ENCODE measurements at places on chromosomes 16 and 17.

DNA sequence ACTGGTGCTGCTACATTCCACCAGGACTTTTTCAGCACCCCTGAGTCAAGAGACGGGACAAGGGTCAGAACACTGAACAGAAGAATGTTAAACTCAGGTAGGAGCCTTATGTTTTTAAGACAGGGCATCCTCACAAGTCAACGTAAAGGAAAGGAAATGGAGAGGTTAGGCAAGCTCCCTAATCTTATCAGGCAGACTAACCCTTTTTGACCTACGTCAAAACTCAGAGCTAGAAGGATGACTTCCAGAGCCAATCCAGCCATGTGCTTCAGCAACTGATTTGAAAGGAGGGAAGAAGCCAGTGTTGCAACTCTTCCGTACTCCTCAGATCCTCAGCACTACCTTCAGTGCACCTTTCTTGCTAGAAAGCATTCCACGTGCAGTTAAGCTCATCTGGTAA is 46.8 kb downstream of the REXO5 start:
- no peak for DNase-seq

- DNase-seq = no peak
Observed at GRCh38 chr16:74747-75334, 2.4 kb upstream of the RHBDF1 start.

GRCh38 chr17:64781014-64781756 is 119.1 kb upstream of the SMURF2 start:
- DNase-seq = peak; percentile 88

DNA sequence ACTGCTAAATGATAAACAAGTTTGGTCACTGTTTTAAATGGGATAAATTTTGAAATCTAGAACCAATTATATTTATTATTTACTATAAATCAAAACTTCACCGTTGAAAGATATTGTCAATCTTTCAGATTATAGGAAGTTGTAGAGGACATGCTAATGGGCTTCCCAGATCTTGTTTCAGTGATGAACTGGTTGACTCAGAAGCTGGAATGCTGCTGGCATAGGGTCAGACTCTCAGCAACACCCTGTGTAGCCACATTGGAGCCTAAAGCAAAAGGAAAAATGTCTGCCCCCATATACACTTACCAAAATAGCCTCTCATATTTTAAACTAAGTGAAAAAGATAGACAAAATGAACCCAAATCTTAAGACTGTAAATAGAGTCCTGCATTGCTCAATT is 916.9 kb upstream of the SOX9 start:
- DNase-seq = no peak

GRCh38 chr16:73956587-73957494 is 339.8 kb upstream of the PSMD7 start:
- DNase-seq = no peak

- no peak for DNase-seq
Observed at GRCh38 chr17:14289162-14289561, 11.7 kb upstream of the HS3ST3B1 start.

GRCh38 chr16:69078073-69078472 is 27.4 kb upstream of the HAS3 start:
- no peak for DNase-seq

- DNase-seq = no peak
Observed at GRCh38 chr16:53809088-53809932, 105.4 kb downstream of the FTO start.

DNA sequence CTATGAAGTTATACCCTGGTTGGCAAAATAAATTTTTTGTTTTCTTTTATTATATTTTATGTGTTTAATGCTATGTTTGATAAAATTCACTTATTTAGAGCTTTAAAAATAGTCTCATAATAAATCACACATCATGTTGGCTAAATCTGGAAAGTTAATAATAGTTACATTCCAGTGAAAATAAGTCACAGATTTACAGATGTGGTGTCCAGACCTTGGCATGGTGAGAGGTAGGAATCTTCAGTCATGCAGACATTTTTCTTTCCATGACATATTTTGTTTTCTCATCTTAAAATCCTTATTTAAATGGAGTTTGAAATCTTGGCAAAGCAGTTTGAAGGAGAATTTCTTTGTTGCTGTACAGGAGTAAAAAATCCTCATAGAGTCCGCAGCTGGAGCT is 48.1 kb upstream of the GOSR1 start:
- DNase-seq = no peak

DNA sequence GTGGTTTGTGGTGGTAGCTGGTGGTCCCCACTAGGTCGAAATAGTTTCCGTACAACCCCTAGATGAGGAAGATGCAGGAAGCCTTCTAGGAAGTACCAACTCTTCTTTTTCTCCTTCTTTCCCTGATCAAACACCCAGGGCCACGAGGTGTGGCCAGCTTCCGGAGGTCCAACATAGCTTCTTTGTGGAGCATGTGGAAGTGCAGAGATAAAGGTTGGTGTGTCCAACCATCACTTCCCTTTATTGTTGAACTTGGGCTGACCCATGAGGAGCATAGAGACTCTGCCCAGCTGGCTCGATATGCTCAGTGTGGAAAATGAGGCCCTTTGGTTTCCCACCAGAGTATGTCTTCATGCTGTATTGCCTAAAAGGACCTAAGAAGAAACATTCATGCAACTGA is 6.3 kb upstream of the RGS9 start:
- DNase-seq = no peak

- DNase-seq = no peak
Observed at GRCh38 chr17:15239491-15239890, 25.6 kb downstream of the PMP22 start.

GRCh38 chr16:976389-976931 is 5.1 kb upstream of the SOX8 start:
- no peak for DNase-seq

GRCh38 chr17:76862494-76862893 is 5.7 kb upstream of the MGAT5B start:
- DNase-seq = no peak

- no peak for DNase-seq
Observed at GRCh38 chr16:1366712-1367299, 15.1 kb downstream of the GNPTG start.

GRCh38 chr16:84144209-84144858 is 643 bp downstream of the HSDL1 start:
- peak; percentile 62 for DNase-seq

DNA sequence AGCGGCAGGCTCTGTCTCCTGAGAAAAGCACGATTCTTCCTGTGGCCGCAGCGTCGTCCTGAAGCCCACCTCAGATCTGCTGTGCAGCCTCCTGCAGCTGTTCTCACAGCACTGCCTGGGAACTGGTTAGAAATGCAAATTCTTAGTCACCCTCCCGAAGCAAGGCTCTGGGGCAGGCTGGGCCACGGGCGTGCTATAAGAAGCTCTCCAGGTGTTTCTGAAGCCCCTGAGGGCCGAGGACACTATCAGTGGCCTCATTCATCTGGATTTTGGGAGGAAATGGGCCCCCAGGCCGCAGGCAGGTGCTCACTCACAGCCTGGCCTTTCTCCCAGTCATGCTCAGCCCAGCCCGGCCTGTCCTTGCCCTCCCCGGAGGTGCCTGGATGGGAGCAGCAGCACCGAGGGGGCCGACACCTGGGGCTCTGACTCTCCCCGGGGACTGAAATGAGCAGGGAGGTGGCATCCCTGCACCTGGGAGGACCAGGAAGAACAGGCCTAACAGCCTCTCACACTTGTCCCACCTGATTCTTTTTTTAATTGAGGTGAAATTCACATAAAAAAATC is 10.4 kb upstream of the NLRC3 start:
- no peak for DNase-seq

DNA sequence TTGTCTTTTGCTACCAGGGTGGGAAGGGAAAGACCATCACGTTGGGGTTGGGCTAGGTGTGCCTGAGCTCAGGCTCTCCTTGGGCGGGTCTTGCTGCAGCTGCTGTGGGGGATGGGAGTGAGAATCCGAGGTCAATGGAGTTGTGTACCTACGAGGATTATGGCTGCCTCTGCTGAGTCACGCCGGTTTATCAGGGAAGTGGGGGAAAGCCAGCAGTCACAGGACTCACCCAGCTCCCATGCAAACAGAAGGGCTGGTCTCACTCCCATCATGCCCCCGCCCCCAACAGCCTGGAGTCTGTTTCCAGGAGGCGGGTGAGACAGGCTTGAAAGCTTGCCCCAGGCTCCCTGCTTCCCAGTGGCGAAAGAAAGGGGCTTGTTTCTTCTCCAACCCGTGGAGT is 1259.0 kb upstream of the GOT2 start:
- no peak for DNase-seq

GRCh38 chr17:68497885-68498319 is 14.3 kb upstream of the PRKAR1A start:
- peak; percentile 81 for DNase-seq

- no peak for DNase-seq
Observed at GRCh38 chr17:76077584-76078110, 1.3 kb upstream of the ZACN start.

GRCh38 chr16:19884611-19885450 is at the start of gene GPRC5B:
Gene GPRC5B, minus strand, starts transcription at chr16:19884848. Its CDS starts 12,003 bp downstream, at chr16:19872845.
- peak; percentile 64 for DNase-seq

- no peak for DNase-seq
Observed at GRCh38 chr17:38324141-38324697, 19.5 kb downstream of the GPR179 start.

DNA sequence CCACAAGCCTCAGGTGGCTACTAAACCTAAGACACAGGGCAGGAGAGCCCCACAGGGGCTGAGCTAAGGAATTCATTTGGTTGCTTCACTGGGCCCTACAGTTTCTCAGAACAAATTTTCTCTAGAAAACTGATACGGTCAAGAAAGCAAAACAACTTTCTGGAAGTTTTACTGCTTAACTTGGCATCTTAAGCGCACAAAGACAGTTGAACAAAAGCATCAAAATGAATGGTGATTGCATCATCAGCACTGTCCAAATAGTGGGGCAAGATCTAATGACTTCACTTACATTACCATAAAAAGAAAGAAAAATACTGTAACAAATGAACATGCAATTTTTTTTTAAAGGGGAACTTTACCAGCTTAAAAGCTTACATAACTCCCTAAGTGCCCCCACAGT is 47.6 kb downstream of the XPO6 start:
- DNase-seq = no peak

DNA sequence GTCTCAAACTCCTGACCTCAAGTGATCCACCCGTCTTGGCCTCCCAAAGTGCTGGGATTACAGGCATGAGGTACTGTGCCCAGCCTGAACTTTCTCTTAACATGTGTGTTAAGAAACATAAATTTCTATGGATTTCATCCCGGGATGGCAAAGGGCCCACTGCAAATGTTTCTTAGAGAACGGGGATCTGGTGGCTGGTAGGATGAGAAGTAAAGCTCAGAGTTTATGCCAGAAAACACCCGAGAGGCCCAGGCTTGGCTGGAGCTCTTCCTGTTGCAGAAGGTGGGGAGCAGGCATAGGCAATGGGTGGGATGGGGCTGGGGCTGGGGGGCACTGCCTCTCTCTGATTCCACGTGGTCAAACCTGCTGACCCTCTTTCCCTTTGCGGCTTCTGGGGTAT is 5.6 kb upstream of the CARHSP1 start:
- DNase-seq = no peak

DNA sequence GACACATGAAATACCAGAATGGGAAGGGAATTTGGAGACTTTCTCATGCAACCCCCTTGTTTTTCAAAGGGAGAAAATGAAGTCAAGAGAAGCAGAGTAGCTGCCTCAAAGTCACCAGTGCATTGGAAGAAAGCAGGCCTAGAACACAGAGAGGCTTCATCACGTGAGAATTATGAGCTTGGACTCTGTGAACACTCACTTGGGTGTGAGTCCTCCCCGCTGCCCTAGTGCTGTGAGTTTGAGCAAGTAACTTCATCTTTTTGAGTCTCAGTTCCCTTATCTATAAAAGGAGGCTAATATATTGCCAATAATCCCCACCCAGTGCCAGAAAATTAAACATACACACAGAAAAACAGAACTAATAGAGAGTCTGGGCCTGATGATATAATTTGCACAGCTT is 315.8 kb downstream of the XYLT1 start:
- DNase-seq = no peak

GRCh38 chr16:86598607-86599565 is 20.5 kb downstream of the FOXL1 start:
- no peak for DNase-seq

DNA sequence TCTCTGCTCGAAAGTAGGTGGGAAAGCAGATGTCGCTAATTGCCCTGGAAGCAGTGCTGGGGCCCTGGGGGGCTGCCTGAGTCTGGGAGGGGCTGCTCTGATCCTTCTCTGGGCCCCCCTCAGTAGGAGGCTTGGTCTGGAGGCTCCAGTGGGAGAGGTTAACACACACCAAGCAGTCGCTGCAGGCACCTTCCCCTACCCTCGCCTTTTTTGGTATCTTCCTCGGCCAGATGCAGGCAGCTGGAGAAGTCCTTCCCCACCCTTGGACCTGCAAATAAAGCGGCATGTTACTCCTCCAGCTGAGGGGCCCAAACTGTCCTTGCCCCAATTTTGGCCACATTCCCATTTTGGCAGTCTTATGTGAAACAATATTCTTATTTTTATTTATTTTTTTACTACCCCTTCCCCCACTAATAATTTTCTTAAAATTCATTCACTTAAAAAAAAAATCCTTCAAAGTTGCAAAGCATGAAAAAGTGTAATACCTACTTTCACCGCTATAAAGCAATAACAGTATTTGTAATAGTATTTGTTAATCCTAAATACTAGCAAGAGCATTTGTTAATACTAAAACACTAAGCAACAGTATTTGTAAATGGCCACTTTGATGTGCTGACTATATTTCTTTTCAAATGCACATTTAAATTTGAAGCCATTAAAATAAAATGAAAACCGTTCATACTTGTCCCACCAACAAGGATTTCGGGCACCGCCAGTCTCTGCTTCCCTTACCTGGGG is 15.0 kb downstream of the C16orf46 start:
- DNase-seq = no peak

DNA sequence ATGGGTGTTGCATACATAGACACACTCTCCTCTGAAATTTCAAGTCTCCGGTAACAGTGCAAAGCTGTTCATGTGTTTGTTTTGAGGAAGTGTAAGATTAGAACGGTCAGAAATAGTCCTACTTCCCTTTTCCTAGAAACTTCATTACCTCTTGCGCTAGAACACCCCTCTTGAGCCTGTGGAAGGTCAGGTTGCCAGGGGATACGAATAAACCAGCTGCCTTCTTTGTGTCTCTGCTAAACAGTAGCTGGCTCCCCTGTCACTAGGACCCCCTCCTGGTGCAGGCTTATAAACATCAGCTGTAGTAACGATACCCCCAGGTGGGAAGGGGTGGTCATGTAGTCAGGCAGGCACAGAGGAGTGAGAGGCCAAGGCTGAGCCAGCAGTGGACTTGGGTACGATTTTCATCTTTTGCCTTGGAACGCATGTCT is 113.4 kb upstream of the RCVRN start:
- DNase-seq = no peak

DNA sequence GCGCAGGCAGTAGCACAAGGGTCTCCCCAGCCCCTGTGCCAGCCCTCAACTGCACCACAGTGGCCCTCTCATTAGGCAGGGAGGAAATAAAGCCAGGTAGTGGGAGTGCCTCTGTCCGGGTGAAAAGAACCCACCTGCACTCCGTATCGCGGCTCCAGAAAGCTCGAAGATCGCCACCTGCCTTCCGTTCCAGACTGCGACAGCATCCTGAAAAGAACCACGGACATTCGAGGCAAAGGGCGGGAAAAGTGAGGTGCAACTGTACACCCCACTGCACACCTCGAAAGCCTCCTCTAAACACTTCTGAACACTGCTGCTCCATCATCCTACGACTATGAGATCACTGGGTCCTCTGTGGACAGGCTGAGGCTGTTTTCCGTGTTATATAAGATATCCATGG is 28.7 kb downstream of the IFT140 start:
- DNase-seq = no peak

GRCh38 chr17:2688351-2689342 is 22.9 kb downstream of the CLUH start:
- peak; percentile 37 for DNase-seq

- DNase-seq = no peak
Observed at GRCh38 chr17:82943751-82944150, 103.9 kb upstream of the ZNF750 start.
